ENCODE measurements at places on chromosomes 2 and 18. TPM values are rescaled to one million over a fixed set of nuclear protein-coding genes. Genes with fewer than 3 reads are reported as not detected.

OST4 gene
- total RNA-seq = 186 TPM

RGPD4 gene
- not detected for total RNA-seq

SPP2 gene
- total RNA-seq = not detected

SLC19A3 gene
- total RNA-seq = not detected

KRTCAP3 gene
- 1.7 TPM for total RNA-seq

GCKR gene
- 2.0 TPM for total RNA-seq

ANKZF1 gene
- 17.6 TPM for total RNA-seq

TGFA gene
- total RNA-seq = 0.39 TPM

YIPF4 gene
- 46.7 TPM for total RNA-seq

DNER gene
- total RNA-seq = not detected

CPO gene
- total RNA-seq = 0.50 TPM

LYG2 gene
- total RNA-seq = not detected

COX7A2L gene
- total RNA-seq = 62.2 TPM

RAPH1 gene
- total RNA-seq = 40.6 TPM

POTEC gene
- total RNA-seq = not detected

TDRD15 gene
- total RNA-seq = not detected

AQP12B gene
- total RNA-seq = not detected

NT5DC4 gene
- total RNA-seq = not detected

ALLC gene
- total RNA-seq = not detected

NPC1 gene
- 27.6 TPM for total RNA-seq

C2orf66 gene
- total RNA-seq = not detected

PLGLB1 gene
- 1.4 TPM for total RNA-seq

ANKRD29 gene
- 0.57 TPM for total RNA-seq

TUBA3E gene
- total RNA-seq = not detected

ANKRD53 gene
- total RNA-seq = 0.40 TPM

HK2 gene
- total RNA-seq = 47.9 TPM

CDH19 gene
- total RNA-seq = 0.41 TPM

CERKL gene
- total RNA-seq = not detected

IFT172 gene
- 4.6 TPM for total RNA-seq

ARHGEF4 gene
- 6.9 TPM for total RNA-seq

AMER3 gene
- total RNA-seq = not detected

TMEM18 gene
- total RNA-seq = 22.6 TPM

MC4R gene
- not detected for total RNA-seq

TMEM17 gene
- total RNA-seq = 0.67 TPM

LOXHD1 gene
- 0.12 TPM for total RNA-seq

CYB5A gene
- 24.5 TPM for total RNA-seq

FEV gene
- total RNA-seq = not detected

EMX1 gene
- not detected for total RNA-seq

ADCYAP1 gene
- not detected for total RNA-seq

SPATA3 gene
- not detected for total RNA-seq

FAM124B gene
- total RNA-seq = 2.5 TPM

GLI2 gene
- 2.4 TPM for total RNA-seq

RSAD2 gene
- 3.1 TPM for total RNA-seq

TTC31 gene
- total RNA-seq = 10.1 TPM

All from psoas muscle (tissue), 8 donors.